Stimulated activated CD8-positive, alpha-beta memory T cell treated with anti-CD3 and anti-CD28 coated beads, Interleukin-7, amount 100 ng/mL, for 24 hours (primary cell): ENCODE measurements at places on chromosomes 11 and 22.

DNA sequence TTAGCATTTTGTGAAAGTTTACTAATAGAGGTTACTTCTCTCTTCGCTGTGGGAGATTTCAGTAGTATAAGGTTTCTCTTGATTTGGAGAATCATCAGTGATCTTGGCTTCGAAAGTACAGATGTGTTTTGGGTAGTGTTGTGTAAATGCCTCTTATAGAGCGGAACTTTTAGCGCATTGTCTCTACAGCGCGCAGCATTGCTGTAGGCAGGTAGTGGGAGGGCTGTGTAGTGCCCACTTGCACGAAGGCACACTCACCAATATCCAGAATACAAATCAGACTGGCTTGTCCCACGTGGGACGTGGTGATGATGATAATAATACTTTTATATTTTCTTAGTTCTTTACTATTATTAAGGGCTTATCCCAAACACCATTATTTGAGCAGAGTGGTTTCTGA, 51.4 kb downstream of the FAM83F start:
- DNase-seq = no peak

DNA sequence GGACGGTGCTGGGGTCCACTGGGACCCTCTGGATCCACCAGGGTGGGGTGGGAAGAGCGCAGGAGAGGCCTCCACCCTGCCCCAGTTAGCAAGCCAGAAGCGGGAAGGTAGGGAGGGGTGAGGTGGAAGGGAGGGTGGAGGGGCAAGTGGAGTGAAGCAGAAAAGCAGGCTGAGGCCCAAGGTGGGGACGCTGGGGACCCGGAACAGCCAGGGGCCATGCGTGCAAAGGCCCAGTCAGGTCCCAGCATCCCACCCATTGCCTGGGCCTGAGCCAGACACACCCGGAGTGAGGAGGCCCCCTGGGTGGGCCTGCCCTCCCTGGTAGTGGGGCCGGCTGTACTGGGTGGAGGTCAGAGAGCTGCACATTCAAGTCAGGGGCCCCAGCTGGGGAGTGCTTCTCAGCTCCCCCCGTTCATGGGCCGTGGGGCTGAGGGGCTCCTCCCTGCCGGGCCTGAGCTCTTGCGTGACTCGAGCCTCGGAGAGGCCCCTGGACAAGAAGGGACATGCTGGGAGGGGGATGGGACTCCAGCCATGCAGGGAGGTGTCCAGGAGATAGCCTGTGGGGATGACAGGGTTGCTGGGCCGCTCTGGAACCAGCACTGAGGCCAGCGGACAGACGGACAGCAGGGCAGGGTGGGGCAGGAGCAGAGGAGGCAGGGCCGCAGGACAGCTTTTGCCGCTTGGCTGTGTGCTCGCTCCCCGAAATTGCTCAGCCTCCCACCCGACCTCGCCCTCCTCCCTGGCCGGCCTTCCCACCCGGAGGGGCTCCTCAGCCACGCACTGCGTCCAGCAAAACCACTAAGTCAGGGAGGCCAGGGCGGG, 7.7 kb downstream of the TNNT3 start:
- no peak for DNase-seq

- DNase-seq = no peak
These were observed 392.2 kb downstream of the ETS1 start for GRCh38 chr11:128195057-128195751.

DNA sequence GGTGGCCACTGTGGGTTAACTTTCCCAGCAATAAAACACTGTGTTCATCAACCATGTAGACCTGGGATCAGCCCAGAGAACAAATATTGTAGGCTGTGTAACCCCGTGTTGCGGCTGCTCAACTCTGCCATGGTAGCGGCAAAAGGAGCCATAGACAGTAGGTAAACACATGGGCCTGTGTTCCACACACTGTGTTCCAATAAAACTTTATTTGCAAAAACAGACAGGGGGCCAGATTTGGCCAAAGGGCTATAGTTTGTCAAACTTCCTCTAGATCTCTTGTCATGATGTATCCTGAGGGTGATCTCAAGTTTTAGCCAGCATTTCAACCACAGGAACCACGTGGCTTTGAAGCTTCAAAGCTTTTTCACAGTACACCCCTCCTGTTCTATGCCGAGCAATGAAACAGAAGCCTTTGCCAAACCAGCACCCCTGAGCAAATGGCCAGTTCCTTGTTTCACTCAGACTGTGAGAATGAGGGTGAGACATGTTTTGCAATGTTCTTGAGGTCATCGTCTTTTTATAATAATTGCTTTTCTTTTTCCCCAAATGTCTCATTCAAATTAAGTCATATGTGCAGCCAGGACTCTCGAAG, 49.9 kb upstream of the FADD start:
- no peak for DNase-seq

DNA sequence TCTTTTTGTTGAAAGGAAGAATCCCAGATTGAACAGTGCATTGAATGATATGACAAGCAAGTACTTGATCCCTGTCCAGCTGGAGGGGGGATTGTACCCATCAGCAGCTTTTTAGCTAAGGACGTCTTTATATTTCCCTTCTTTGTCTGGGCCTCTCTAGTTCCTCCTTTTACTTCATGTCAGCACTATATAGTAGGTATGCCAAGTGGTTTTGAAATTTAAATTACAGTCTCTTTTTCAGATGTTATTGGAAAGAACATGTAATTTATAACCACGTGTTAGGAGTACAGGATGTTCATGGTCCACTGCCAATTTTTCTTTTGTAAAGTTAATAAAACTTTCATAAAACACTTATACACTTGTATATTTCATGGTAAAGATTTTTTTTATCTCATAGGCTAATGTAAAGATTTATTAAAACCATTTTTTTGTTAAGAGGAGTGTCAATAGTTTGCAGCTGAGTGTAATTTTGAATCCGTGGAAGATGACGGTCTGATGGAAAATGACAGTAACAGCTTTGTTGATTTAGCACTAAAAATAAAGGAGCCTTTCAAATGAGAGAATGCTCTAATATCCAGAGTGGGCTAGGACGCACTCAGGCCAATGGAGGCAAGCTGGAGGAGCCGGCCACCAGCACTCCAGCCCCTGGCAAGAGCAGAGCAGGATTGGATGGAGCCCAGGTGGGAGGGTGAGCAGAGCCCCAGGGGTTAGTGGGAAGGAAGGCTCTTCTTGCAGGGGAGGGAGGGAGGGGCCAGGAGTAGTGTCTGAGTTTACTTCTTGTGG, 488.3 kb downstream of the INSC start:
- DNase-seq = no peak

DNA sequence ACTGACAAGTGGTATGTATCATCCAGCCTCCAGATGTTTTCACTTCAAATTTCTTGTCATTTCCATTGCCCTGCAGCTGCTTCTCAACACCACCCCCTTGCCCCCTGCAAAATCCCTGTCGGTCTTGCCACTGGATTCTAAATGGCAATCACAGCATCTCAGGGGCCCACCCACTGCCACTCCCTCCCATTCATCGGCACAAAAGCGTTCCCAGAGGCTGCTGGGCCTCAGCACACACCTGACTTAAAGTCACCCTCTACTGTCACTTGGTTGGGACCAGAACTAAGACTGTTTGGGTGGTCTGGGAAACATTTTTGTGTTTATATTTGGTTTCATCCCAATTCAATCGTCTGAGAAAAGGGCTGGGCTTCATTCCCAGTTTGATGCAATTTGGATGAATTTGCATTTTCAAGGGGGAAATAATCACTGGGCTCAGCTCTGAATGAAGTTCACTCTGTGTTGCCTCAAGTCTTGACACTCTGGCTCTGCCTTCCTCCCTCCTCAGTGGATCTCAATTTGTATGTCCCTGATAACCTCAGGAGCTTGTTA, 27.1 kb downstream of the SYT13 start:
- no peak for DNase-seq

DNA sequence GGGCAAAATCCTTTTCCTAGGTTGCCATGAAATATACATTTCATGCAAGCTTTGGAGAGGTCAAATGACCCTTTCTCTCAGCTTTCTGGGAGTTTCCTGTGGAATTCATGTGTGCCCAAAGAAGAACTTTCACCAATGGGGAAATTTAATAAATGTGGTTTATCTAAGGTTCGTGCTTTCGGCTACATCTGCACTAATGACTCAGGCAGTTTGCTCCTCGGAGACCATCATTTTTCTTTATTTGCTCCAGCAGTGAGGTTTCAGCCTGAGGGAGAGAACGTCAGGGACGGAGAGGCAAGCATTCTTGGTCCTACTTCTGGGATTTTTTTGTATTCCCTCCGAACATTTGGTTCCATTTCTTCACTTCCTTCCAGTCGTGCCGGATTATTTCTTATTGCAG, 85.2 kb downstream of the FLI1 start:
- DNase-seq = no peak

- DNase-seq = no peak
These were observed 57.8 kb upstream of the ZC3H12C start for GRCh38 chr11:110035357-110035756.

DNA sequence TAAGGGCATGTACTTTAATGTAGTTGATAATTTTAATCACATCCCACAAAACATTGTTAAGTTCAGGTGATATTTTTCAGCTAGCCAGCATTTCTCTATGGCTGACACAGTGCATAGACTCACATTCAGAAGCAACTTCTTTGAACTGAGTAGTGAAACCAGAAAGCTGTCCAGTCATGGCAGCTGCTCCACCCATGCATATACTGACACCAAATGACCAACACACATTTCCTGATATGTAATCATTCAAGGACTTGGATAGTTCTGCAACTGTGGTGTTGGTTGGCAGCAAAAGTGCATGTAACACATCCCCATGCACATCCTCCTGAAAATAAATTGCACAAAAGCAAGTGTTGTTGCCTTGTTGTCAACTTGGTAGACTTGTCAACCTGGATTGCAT, 39.7 kb downstream of the CALCA start:
- no peak for DNase-seq

DNA sequence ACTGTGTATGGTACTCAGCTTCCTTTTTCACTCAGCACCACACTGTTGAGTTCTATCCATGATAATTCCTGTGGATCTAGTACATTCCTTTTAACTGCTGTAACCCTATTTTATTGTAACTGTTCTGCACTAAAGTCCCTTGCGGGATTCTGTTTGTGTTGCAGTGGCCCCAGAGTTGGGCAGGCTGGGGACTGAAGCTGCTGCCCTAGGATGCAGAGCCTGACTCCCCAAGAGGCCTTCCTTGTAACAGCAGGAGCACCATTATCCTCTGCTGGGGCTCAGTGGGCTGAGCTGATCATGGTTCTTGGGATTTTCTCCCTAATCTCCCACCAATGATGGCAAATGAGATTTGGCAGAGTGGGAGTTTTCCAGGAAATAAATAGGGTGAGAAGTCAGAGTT, 77.7 kb downstream of the CABIN1 start:
- no peak for DNase-seq

DNA sequence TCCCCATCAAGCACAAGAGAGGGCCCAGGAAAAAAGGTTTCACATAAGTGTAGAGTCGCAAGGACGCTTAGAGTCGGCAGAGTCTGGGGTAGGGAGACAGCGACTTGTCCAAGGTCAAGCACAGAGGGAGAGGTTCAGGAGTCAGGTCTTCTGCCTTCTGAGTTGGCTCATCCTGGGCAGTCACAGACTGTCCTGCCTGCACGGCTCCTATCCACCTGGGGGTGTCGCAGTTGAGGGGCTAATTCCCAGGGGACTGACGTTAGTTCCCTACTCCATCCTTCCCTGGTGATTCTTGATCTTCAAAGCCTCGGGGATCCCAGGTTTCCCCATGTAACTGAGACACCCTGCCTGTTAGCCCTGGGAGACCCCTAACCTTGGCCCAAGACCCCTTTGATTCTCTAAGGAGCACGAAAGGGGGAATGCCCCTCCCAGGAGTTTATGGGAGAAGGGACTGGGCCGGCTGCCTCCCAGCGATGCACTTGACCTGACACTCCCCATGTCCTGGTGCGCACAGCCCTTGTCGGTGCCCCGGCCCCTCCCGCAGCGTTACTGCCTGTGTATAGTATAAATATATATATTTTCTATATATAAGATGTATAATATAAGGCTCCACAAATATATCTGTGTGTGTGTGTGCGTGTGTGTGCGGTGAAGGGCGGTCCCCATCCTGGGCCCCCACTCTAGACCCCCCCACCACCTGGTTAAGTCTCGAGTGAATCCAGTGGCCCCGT, 14.7 kb upstream of the TAB1 start:
- no peak for DNase-seq

- DNase-seq = no peak
These were observed 84.0 kb upstream of the RCN1 start for GRCh38 chr11:32006799-32007388.

DNA sequence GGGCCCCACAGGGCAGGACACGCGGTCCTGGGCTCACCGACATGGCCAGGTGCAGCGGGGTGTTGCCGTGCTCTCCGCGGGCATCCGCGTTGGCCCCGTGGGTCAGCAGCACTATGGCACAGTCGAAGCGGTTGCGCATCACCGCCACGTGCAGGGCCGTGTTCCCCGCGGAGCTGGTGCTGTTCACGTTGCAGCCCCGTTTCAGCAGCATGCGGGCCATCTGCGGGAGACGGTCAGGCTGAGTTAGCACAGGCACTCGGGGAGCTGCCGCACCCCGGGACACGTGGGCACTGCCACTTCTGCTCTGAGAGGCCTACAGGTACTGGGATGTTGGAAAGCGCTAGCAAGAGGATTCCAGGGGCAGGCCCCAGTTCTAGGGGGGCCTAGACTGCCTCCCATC, 22.3 kb upstream of the BAIAP2L2 start:
- DNase-seq = no peak
